ENCODE measurements at places on chromosomes 3 and 15.

DNA sequence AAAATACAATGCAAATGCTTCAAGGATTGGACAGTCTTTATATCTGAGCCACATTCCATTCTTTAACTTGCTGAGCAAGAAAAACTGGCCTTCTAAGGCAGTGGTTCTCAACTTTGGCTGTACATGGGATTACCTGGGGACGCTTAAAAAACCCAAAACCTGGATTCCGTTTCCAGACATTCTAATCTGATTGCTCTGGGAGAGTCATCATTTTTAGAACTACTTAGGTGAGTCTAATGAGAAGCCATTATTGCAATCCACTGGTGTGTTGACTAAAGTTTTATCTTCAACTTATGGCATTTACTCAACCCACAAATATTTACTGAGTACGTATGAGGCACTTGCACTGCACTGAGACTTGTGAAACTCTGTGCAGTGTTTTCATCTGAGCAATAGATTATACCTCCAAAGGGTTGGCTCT lies 195.7 kb upstream of the ATP11B start:
- DNase-seq = no peak

- no peak for DNase-seq
Observed at GRCh38 chr15:41562784-41563198, 3.8 kb downstream of the TYRO3 start.

DNA sequence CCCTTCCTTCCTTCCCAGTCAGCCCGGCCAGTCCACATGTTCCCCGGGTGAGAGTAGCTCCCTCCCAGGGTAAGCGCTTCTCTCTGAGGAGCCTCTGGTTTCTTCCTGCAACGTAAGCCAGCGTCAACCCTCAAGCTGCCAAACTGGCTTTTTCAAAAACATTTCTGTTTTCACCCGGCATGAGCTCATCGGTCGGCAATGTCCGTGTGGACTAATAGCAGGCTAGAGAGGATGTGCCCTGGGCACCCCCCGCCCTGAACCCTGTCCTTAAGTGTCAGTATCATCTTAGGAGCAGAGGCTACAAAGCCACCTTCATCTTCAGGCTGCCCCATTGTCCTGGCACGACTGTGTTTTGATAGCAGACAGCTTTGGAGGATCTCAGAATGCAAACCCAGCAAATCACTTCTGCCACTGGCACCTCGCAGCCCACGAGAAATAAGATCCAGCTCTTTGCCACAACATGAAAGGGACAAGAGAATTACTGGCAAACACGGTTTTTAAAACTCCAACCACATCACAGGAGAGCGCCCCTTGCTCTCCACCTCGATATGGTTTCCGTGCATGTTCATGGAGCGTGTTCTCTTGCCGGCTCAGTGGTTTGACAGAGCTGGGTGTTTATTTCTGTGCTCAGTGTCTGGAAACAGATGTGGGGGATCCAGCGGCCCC lies 9.9 kb downstream of the ALDH1A3 start:
- DNase-seq = no peak

DNA sequence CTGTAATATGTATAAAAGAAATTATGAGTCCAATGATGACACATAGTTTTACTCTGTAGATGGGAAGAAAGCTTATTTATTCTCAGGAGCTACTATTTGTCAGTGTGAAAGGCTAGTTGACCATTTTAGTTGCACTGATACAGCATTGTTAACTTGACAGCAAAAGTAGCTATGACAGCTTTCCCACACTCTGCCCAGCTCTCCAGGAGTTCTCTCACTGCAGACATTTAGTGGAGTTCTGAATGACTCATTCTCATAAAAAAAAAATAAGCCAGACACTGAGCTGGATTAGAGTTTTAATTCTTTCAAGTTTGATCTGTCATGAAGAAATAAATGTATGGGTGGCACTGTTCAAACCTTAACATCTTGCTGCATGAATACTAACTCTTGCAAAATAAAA lies 77.2 kb upstream of the CFAP20DC start:
- no peak for DNase-seq

DNA sequence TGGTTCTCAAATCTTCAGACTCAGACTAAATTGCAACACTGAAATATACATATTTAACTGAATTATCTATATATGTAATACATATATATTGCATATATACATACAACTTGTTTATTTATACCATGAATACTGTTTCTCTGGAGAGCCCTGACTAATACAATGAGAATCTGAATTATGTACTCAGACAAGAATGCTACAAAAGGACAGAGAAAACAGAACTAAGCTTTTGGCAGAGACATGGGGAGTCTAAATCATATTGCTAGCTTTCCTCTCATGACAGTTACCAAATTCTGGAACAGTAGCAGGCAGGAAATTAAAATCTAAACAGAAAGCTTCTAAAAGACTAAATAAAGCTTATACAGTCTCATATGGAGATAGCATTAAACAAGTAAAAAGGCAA lies 142.4 kb upstream of the KCNMB2 start:
- no peak for DNase-seq

DNA sequence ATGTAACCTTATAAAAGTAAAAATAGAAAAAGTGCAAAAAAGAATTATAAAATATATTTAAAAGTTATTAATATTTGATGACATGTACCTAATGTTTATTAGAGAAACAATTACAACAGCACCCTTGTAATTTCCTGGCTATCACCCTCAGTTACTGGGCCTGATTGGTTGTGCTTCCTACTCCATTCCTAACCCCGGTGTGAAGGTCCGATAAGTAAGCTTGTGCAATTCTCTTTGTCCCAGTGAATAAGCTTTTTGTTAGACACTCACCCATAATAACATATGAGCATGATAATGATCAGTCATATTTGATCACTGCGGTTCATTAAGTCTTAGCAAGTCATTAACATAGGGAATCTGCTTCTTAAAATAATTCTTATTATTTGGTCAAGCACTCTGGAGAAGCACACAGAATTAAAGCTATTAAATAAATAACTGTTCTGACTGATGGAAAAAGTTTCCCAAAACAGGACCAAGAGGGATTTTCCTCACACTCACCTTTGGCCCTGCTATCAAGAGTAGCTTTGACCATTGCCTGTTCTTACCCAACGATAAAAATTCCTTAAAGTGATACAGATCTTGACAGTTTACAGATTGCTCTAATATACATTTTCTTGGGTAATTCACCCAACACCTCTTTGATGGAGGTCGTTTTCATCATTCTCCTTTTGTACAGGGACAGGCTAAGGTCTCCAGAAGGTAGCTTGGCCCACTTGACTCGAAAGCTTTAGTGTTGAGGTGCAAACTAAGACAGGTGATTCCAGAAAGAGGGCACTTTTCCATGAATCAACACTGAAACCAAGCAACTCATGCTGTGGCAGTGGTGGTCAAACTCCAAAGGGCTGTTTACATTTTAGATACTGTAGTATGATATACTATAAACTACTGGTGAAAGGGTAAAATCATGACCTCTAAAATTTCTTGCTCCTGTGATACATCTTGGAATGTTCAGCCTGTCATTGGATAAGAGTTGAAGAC lies 543.0 kb upstream of the KCNMB2 start:
- DNase-seq = no peak

DNA sequence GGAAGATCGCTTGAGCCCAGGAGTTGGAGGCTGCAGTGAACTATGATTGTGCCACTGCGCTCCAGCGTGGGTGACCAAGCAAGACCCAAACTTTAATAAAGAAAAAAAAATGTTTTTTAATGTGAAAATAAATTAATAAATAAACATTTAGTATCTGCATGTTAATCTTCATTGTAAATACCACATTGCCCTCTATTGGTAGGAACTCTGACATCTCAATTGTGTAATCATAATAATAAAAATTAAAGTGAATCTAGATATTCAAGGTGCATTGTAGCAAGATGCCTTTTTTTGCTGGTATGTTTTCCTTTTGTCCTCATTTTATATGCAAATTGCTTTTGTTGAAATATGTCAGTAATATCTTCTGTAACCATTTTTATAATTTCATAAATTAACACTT lies 95.0 kb upstream of the LIMD1 start:
- peak; percentile 81 for DNase-seq

DNA sequence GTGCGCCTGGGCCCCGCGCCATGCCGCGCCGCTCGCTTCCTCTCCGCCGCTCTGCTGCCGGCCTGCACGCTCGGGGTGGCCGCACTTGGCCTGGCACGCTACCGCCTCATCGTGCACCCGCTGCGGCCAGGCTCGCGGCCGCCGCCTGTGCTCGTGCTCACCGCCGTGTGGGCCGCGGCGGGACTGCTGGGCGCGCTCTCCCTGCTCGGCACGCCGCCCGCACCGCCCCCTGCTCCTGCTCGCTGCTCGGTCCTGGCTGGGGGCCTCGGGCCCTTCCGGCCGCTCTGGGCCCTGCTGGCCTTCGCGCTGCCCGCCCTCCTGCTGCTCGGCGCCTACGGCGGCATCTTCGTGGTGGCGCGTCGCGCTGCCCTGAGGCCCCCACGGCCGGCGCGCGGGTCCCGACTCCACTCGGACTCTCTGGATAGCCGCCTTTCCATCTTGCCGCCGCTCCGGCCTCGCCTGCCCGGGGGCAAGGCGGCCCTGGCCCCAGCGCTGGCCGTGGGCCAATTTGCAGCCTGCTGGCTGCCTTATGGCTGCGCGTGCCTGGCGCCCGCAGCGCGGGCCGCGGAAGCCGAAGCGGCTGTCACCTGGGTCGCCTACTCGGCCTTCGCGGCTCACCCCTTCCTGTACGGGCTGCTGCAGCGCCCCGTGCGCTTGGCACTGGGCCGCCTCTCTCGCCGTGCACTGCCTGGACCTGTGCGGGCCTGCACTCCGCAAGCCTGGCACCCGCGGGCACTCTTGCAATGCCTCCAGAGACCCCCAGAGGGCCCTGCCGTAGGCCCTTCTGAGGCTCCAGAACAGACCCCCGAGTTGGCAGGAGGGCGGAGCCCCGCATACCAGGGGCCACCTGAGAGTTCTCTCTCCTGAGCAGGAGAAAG lies 951 bp downstream of the GPR62 start:
- no peak for DNase-seq

- peak; percentile 78 for DNase-seq
Observed at GRCh38 chr15:42581272-42581730, 5.9 kb downstream of the STARD9 start.

All from AML-193 (cell line).